Stimulated activated CD8-positive, alpha-beta memory T cell treated with anti-CD3 and anti-CD28 coated beads, Interleukin-15, amount 100 ng/mL, for 1 hour (primary cell): ENCODE measurements at places on chromosomes 1 and 21.

DNA sequence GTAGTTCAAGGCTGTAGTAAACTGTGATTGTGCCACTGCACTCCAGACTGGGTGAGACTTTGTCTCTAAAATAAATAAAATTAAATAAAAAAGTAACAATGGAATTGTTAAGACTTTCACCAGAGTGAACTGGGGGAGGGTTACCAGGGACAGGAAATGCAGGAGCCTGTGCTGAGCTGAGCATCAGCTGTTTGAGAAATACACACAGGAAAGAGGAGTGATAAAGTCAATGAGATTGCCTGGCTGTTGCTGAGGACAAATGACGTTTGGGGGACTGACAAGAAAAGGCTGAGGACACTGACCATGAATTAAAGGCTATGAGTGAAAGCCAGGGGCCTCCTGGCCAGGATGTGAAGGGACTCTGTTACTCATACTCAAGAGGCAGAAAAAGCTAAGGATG is 226.3 kb downstream of the SETD4 start:
- DNase-seq = no peak

- DNase-seq = no peak
These were observed 117.6 kb upstream of the CD34 start for GRCh38 chr1:208028526-208028925.

DNA sequence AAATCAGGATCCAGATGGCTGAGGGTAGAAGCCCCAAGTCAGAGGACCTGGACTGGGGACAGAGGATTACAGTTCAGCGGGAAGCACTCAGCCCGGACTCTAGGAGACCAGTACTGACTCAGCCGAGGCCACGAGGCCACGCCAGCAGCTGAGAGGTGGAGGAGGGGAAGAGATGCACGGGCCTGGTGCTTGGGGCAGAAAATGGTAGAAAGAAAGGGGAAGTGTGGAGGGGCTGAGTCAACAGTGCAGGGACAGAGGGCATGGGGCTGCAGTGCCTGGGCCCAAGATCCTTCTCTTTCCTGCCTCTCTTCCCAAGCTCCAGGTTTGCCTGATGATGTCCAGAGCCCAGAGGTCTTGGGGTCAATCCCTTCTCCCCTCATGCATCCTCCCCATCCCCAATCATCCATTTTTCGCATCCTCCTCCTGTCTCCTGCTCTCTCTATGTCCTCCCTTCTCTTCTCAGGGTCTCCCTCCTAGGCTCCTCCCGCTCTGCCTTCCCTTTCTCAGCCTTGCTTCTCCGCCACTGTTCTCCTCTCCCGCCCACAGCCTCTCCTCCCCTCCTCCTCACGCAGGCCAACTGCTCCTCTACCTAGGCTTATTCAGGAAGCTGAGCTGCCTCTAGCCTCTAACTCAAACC is 7.7 kb downstream of the ARHGEF2 start:
- DNase-seq = no peak

DNA sequence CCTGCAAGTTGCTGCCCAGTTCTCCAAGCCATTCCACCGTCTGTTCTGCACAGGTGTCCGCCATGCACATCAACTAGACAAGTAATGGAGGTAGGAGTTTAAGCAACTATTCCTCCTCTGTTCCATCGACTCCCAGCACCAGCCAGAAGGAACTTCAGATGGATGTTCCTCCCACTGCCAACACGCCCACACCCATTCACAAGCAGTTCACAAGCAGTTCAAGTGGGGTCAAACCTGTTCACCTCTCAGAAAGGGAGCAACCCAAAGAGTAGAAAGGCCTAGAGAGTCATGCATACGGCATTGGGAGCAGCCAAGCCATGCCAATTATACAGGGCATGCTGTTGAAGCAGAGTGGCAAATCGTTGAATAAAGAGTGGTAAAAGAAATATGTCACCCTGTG is 4.3 kb upstream of the TDRD5 start:
- no peak for DNase-seq

- no peak for DNase-seq
These were observed 68.6 kb upstream of the ERRFI1 start for GRCh38 chr1:8094481-8095241.

DNA sequence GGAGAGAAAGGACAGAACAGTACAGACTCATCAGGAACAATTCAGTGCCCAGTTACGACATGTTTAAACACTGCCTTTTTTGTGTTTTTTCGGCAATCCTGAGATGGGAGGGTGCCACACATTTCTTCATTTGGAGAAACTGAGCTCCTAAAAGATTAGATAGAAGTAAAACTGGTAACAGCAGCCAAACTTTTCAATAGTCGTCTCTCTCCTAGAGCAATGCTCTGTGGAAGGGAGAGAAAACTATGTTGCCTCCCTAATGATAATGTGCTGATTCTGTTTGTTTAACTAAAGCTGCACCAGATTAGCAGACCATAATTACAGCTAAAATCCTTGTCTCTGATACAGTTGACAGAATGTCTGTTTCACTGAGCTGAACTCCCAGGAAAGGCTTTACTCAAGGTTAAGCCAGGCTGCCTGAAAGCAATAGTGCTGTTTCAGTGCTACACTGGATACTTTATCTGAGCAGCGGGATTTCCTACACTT is 76.2 kb upstream of the CXADR start:
- no peak for DNase-seq

DNA sequence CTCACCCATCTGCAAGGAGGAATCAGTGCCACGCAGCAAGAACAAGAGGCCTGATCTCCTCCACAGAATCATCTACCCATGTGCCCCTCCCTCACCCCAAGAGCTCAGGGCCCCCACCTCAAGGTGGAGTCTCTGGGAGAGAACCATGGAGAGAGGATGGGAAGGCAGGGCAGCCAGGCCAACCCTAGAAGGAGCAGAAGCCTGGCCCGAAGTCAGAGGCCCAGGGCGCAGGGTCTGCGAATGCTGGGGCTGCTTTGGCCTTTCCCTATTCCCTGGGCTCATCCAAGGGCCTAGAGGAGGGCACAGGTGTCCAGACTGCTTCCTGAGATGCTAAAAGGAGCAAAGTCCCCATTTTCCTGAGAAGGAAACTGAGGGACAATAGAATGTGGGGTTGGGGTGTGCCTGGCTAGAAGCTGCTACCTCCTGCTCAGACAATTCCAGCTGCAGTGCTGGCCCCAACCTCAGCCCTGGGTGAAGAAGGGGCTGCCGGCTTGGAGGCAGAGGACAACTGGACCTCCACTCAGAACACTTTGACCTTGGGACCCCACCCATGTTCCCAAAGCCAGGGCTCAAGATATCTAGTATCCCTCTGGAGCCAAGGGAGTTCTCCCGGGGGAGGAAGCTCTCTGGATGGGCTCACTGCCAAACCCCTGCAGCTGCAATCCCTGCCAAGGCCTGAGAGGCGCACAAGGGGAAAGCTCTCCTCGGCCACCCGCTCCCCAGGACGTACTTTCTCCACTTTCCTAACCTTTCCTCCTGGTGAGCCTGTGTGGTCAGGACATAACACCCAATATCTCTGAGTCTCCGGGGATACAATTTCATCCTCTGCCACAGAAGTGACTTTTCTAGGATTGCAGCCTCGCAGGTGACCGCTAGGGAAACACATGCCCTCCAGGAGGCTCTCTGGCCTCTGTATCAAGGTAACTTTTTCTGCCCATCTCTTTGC is 16.6 kb upstream of the LEMD1 start:
- DNase-seq = no peak

- DNase-seq = no peak
These were observed 20.8 kb upstream of the TENT5C start for GRCh38 chr1:117585086-117585485.

DNA sequence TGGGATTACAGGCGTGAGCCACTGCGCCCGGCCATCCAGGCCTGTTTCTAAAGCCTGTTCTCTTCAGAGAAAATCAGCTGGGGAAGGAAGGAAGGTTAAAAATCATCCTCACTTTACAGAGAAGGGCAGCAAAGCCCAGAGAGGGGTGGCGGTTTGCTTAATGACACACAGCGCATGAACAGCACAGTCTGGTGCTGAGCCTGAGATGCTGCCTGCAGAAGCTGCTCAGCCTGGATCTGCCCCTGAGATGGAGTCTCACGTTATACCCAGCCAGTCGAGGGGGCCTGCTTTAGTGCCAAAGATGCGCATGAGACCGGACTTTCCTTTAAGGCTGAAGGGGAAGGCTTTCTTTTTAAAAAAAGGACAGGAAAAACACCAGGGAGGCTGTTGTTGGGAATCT is 21.3 kb downstream of the HTR6 start:
- DNase-seq = no peak

DNA sequence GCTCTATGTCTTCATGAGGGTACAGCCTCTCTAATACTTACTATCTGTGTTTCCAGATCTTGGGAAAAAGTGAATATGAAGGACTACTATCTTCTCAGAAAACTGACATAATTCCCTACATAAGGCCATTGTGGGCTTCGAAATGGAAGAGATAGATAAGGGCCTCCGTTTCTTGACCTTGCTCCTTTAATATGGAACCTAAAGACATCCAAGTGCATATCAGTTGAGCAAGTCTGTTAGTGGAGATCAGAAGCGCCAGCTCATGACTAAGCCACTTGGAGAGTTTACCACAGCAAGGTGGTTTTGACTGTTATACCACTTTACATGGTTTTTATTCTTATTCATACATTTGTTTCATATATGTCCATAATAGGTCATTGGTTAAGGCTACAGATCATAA is 35.3 kb upstream of the FCER1A start:
- DNase-seq = no peak

GRCh38 chr1:1118011-1118875 is 2.4 kb upstream of the C1orf159 start:
- no peak for DNase-seq

- DNase-seq = no peak
These were observed 61.4 kb downstream of the TMEM200B start for GRCh38 chr1:29062157-29062942.

DNA sequence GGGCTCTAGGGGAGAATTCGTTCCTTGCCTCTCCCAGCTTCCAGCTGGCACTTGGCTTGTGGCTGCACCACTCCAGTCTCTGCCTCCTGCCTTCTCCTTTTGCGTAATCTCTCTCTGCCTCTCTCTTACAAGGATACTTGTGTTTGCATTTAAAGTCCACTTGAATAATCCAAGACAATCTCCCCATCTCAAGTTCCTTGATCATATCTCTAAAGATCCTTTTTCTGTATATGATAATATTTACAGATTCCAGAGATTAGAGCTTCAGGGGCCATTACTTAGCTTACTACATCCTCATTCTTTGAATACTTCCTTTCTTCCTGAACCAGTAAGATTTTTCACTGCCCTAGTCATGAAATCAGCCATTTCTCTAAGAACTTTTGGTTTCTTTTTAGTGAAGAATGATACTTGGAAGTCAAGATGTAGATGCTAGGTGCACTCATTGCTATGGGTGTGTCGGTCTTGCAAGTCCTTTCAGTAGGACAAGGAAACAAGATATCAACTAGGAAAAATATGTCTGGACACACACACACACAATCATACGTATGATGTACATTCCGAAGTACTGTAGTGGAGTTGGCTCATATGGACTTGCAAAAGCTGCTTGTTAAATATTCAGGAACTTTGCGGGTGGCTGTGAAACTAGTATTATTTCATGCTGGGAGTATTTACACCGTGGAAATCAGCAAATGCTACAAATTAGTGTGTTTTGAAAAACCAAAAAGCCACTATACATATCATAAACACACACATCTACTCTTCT is 20.8 kb upstream of the RLF start:
- no peak for DNase-seq

- DNase-seq = no peak
These were observed 8.8 kb downstream of the KCND3 start for GRCh38 chr1:111980686-111981085.

DNA sequence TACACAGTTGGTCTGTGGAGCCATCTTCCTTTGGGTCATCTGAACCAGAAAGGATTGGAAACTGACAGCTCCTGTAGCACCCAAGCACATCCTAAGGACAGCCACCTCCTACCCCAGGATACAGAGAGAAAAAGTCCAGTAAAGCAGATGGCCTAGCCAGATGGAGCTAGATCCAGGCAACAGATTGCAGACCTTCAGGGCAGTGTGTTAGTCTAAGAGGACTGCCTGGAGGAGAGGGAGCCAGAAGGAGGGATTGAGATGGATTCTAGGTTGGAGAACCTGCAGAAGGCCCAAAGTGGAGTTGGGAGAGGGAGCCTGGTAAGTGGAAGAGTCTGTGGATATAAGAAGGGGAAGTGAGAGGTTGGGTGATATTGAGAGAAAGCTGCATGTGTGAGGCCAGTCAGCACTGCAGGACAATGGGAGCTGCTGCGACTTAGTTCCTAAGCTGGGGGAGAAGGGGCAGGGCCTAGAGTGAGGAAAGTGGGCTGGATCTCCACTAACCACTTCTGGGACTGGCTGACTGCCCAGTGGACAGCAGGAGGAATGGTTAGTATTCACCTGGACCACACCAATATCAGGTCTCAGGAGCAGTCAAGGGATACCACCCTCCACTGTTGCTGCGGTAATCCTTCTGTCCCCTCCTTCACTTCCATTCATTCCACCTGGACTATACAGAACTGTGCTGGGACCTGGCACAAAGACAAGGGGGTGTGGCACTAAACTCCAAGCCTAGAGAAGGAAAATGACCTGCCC is 13.4 kb downstream of the BCAN start:
- no peak for DNase-seq

DNA sequence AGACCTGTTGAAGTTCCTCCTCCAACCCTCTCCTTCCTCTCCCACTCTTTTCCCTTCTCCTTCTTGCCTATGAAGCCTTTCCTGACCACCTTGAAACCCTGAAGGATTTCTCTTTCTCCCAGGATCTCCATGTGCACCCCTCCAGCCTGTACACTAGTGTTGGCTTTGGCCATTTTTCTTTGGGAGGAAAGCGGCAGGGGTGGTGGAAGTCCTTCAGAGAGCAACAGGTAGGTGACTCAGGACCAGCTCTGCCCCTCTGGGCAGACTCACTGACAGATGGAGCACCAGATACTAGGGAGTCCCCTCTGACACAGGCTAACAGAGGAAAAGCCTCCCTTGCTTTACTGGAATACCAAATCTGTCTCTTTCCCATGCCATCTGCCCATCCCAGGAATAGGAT is 4.6 kb downstream of the SLC26A9 start:
- DNase-seq = no peak

GRCh38 chr1:177927021-177927596 is 42.7 kb downstream of the SEC16B start:
- no peak for DNase-seq

GRCh38 chr1:48947761-48948537 is 171.3 kb upstream of the BEND5 start:
- DNase-seq = no peak

GRCh38 chr1:2224170-2224584 is 3.9 kb upstream of the SKI start:
- DNase-seq = no peak

- DNase-seq = no peak
These were observed 73.9 kb downstream of the OBSCN start for GRCh38 chr1:228281631-228282328.

GRCh38 chr1:184740344-184740743 is 14.3 kb downstream of the EDEM3 start:
- DNase-seq = no peak

- DNase-seq = no peak
These were observed 114.2 kb downstream of the EDEM3 start for GRCh38 chr1:184640505-184640904.

- no peak for DNase-seq
These were observed 100.1 kb downstream of the MAN1A2 start for GRCh38 chr1:117467336-117467735.

- no peak for DNase-seq
These were observed 2.5 kb upstream of the DENND2D start for GRCh38 chr1:111202707-111203623.

- DNase-seq = no peak
These were observed 42.1 kb downstream of the DMRTB1 start for GRCh38 chr1:53501065-53502005.
